ENCODE measurements at places on chromosomes 3 and 15. TPM values are rescaled to one million over a fixed set of nuclear protein-coding genes. Genes with fewer than 3 reads are reported as not detected.

GRCh38 chr3:13014755-13015285 lies 58.4 kb downstream of the IQSEC1 start:
- DNase-seq: no peak

DNA sequence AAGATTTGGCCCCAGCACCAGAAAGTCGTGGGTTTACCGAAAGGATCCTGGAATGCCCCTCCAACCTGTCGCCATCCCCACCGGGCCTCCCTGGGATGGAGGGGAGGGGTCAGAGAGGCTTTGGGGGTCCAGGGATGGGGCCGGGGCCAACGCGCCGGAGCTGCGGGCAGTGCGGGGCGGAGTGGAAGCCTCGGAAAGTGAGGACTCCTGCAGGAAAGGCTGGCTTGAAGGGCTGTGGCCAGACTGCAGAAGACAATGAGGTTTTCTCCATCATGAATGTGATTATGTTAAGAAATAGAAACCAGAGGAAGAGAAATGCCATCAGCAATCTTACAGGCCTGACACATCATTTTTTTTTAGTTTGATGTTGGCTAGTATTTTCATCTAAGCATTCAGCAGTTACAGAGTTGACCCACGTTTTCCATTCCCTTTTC lies 738 bp downstream of the YEATS2 start:
- DNase-seq: no peak

GRCh38 chr3:120418866-120419490 lies 31.8 kb downstream of the FSTL1 start:
- no peak for DNase-seq

DNA sequence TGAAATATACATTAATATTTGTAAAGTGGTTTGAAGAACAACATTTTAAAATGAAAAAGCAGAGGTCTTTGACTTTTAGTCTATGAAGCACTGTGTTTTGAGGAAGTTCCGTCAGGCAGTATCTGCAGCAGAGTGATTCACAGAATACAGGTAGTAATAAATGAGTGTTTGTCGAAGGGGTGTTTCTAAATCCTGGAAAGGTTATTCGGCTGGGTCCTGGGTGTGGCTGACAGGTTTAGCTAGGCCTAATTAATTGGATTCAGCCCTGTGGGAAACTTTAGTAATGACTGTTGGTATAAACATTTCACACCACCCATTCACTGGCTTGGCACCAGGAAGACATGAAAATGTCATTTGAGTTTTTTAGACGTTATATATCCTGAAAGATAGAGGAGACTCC lies 51.3 kb downstream of the TIPARP start:
- DNase-seq: no peak

Gene SAXO2
- 3.4 TPM for total RNA-seq

Gene AHSG
- total RNA-seq: 0.86 TPM

Gene CRYGS
- total RNA-seq: 1.8 TPM
